ENCODE measurements at places on chromosomes 4 and X.

- DNase-seq: no peak
These were observed 1.1 kb upstream of the HDAC6 start for GRCh38 chrX:48800574-48801279.

DNA sequence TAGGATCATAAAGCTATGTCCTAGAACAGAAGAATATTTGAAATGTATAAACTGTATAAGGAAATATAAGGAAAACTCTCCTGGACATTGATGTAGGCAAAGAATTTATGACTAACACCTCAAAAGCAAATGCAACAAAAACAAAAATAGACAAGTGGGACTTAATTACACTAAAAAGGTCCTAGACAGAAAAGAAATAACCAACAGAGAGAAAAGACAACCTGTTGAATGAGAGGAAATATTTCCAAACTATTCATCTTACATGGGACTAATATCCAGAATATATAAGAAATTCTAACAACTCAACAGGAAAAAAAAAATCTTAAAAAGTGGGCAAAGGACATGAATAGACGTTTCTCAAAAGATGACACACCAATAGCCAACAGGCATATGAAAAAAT, 54.4 kb upstream of the PRDX4 start:
- no peak for DNase-seq

DNA sequence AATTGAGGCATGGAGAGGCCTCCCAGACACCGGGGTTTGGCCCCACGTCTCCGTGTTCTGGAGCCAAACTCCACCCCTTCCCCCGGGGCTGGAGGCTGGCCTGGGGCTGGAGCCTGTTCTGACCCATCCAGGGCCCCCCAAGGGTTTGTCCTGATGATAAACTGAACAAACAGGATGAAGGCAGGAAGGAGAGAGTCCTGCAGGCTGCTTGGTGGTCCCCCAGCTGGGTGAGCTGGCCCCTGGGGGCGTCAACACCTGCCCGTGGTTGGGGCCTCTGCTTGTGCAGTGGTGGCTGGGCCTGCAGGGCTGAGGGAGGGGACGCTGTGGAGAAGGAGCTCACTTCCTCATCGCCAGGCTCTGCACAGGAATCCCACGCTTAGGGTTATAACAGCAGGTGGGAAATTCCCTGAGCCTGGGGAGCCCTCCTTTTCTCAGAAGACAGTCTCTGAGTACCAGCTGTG, 2.3 kb downstream of the SH3TC1 start:
- DNase-seq: no peak

GRCh38 chr4:10345381-10345784, 111.8 kb downstream of the ZNF518B start:
- DNase-seq: no peak

GRCh38 chrX:9318213-9318612, 146.6 kb upstream of the TBL1X start:
- no peak for DNase-seq

- DNase-seq: no peak
These were observed 13.4 kb upstream of the HERC5 start for GRCh38 chr4:88443486-88443885.

DNA sequence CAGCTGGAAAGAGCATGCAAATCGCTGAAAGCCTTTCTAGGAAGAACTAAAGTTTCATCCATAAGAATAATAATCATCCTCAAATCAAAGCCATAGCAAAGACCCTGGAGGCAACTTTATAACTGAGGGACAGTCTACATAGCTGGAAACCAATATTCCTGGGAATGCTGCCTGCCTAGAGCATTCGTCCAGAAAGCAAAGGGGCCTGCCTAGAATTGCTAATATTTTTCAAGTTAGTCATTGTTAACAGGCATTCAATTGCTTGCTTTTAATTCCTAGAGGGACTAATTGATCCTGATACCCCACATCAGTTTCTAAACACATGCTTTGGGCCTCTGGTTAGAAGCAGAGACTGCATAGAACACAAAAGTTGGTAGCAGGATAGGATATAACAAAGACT, 4.2 kb upstream of the PPARGC1A start:
- no peak for DNase-seq

DNA sequence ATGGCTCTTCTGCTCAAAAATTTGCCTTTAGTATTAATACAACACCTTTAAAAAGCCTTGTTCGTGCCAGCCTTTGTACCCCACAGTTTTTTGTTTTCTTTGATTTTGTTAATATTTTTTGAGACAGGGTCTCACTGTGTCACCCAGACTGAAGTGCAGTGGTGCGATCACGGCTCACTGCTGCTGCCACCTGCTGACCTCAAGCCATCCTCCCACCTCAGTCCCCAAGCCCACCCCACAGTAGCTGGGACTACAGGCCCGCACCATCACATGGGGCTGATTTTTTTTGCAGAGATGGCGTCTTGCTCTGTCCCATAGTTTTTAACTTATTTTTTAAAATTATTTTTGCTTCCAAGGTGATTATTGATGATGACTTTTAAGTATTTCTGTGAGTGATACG, 134.0 kb downstream of the HTR2C start:
- no peak for DNase-seq

DNA sequence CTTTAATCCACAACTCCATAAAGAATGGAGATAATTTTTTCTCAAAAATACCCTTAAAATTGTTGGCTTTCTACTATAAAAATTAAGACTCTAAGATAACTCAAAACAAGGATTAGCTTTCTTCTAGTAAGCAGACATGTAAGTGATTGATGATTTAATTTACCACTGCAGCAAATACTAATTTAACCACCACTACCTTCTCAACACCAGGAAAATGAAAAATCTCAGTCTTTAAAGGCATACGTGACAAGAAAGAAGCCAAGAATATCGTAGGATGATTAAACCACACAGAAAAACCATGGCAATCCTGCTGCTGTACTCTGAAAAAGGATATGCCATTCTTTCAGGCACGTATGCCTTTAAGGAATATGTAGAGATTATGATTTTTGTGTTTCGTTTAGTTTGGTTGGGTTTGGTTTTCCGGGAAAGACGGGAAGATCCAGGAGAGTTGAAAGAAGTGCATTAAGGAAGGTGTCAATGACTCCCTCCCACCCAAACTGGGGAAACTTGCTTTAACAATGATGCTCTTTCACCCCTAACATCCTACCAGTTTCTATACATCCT, 881 bp downstream of the LRCH2 start:
- no peak for DNase-seq

DNA sequence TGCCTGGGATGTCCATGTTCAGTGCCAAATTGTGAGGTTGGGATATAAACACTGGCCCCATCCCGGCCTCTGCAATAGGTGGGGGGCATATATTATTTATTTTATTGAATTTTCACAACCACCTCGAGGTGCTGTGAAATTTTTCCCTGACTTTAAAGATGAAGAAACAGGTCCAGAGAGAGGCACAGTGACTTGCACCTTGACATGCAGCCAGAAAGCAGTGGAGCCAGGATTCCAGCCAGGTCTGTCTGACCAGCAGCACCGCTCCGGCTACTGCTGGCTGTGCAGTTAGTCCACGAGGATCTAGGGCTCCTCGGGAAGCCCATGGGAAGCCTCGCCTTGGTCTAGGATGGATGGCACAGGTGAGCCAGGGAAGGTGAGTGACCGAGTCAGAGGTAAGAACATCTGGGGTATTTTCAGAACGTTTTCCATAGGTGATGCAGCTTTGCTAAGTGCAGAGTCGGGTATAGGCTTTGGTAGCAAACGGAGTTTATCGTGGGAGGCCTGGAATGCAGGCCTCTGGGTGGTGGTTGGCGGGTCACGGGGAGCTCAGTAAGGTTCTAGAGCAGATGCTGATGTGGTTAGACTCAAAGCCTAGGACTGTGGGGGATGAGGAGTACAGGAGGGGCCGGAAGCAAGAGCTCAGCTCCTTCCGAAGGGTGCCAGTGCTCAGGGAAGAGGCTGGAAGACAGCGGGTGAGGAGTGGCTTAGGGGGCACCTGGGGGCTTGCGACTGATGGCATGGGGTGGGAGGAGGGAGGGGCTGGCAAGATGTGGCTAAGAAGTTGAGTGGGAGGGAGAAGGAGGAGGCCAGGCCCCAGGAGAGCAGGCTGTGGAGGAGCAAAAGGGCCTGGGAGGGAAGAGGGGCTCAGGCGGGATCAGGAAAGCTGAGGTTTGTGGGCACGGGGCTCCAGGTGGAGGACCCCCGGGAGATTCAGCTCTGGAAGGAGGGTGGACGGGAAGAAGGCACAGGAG, 107.7 kb upstream of the LRPAP1 start:
- DNase-seq: no peak

GRCh38 chr4:99855678-99856077, 38.5 kb downstream of the LAMTOR3 start:
- no peak for DNase-seq

DNA sequence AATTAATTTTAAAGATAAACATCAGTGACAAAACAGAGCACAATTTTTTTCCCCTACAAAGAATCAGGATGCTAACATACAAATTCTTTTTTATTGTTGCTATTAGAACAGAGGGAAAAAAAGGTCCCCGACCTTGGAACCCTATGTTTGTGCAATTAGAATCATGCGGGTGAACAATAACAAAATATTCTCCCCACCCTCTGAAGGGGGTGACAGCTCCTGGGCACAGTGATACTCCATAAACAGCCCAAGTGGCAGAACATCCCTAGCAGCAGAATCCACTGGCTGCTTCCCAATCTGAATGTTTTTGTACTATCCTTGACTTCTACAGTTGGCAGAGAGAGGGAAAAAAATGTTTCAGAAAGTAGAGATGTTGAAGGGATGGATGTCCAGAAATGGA, 87.7 kb upstream of the TLL1 start:
- no peak for DNase-seq

DNA sequence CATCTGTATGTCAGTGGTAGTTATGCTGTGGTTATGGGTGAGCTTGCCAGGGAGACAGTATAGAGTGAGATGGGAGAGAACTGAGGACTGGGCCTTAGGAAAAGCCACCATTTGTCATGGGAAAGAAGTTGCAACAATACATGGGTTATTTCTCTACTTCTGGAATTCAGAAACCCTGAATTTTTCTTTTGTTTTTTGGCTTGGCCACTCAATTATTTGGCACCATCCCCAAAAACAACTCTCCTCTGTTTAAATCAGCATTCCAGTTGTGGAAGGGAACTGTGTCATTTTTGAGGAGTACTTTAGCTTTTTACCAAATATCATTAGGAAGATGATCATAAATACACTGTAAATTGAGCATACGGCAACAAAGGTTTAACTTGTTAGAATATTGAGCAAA, 41.1 kb upstream of the ACSL4 start:
- DNase-seq: no peak

DNA sequence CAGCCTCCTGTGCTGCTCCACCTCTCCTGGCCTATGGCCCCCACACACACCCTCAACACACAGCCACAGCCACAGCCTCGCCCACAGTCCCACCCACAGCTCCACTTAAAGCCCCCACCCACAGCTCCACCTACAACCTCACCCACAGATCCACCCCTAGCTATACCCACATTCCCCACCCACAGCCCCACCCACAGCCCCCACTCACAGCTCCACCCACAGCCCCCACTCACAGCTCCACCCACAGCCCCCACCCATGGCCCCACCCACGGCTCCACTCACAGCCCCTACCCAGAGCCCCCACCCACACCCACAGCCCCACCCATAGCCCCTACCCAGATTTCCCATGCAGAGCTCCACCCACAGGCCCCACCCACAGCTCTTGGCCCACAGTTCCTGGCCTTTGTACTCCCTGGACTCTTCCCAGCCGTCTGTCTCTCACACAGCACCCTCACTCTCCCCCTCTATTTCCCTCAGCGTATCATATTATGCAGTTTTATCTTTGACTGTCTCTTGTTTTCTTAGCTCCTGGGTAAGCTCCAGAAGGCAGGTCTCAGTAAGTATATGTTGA, 322.5 kb downstream of the EVC2 start:
- DNase-seq: no peak

DNA sequence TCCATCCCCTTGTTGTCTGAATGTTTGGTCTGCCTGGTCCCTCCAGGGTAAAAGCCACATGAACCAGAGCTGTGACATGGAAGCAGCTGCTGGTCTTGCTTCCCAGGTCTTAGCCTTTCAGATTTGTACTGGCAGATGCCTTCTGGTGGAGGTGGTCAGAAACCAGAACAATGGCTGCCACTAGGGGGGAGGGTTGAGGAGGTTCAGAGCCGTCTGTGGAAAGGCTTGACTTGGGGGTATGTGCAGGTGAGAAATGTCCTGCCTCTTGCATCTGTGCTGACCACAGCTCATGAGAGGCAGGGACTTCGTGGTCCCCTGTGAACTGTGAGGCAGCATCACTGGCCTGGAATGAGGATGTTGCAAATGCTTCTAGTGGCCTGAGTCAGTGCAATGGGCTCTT, 144.2 kb upstream of the WDR1 start:
- no peak for DNase-seq

- no peak for DNase-seq
These were observed 4.5 kb downstream of the CYSLTR1 start for GRCh38 chrX:78322863-78323262.

- DNase-seq: no peak
These were observed 61.3 kb upstream of the VCX2 start for GRCh38 chrX:8232406-8232805.

GRCh38 chr4:42649870-42650269, 7.0 kb downstream of the ATP8A1 start:
- no peak for DNase-seq

DNA sequence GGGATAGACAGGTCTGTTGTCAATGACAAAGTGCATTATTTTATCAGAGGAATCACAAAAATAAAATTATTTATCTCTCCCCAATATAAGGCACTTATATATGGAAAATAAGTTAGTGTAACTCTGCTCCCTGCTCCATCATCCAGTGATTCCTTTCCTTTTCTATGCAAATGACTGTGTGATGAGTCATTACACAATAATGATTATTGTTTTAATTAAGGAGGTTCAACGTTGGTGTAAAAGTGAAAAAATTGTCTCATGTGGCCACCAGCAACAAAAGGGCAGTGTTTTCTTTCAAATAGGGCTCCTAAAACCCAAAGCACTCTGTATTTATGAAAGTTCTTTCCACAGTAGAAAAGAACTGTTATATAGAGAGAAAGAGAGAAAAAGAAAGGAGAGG, 16.7 kb downstream of the SLC7A11 start:
- DNase-seq: no peak

DNA sequence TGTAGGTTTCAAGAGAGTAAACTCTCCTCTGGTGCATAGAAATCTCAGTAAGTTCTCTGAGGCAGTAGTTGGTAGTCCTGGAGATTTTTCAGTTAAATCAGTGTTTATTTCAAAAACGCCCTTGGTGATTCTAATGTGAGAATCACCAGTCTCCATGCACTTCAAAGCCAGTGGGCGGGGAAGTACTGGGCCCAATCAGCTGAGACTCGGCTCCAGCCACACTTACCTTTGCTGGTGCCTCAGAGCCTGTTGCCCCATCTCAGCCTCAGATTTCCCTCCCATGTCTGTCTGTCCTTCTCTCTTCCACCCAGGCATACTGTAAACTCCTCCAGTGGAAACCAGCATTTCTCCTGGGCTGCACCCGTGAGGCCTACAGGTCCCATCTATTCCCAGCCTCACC, 7.4 kb upstream of the MGST2 start:
- DNase-seq: no peak

DNA sequence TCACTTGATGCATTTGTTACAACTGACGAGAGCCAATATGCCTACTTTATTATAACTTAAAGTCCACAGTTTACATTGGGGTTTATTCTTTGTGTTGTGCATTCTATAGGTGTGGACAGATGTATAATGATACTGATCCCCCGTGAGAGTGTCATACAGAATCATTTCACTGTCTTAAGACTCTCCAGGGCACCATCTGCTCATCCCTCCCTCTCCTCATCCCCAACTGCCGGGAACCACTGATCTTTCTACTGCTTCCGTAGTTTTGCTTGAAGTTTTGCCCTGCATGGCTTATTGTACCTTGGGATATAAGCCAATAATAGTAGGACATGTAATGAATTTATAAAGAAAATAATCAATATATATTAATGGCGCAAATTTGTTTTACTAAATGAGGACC, 137.8 kb upstream of the MSX1 start:
- DNase-seq: no peak

- no peak for DNase-seq
These were observed 8.0 kb downstream of the MSX1 start for GRCh38 chr4:4867375-4868039.
